ENCODE measurements at places on chromosomes 7 and 10.

GRCh38 chr10:49407552-49408137 lies 11.8 kb upstream of the DRGX start:
- peak; percentile 53 for DNase-seq

DNA sequence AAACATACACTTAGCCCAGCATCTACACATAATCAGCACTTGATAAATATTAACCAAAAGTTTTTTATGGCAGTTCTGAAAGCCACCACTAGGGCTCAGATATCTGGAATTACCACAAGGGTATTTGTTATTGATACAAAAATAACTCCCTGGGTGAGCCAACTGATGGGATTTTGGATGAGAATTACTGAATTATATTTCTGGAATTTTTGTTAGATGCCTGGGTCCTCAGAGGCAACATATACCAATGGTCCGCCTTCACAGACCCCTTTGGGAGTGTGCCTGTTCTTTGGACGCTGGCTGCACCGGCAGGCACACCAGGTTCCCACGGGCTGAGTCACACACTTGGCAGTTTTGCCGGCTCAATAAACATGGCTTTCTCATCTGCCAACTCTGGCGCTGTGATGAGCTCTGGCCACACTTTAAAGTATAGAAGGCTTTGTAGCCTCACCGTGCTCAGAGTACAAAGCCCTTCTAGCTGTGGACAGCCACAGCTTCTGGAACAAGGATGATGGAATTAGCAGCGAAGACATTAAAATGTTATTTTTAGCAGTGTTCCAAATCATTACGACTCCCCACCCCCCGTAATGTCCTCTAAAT lies 24.5 kb upstream of the EEPD1 start:
- DNase-seq, result peak; percentile 90

DNA sequence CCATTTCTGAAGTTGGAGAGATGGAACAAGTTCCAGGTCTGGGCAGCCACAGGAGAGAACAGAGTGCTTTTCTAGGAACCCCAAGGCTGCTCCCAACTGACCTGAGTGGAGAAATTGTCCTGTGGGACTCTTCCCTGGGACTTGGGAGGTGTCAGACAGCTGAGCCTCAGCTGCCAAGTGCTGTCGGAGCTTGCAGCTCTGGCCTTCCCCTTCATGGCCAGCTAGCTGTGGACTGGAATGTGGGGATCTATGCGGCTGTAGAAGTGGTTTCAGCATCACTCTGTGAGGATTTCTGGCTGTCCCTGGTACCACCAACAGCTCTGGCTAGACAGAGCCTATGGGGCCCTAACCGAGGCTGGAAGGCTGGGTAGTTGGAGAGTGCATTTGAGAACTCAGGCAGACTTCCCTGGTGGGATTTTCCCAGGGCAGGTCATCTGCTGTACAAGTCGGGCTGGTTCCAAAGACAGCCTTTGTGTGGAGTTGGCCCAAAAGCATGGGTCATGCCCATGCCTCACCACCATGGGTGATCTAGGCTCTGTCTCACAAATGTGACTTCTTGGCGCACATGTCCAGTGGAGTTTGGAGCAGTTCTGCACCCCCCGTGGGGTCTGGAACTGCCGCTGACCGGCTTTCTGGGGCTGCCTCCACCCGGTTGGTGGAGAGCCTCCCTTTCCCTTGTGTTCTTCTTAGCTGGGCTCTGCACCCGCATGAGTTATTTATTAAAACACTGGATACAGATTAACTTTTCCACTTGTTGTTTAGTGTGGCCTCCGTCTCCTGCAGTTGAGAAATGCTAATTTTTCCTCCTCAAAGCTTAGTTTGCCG lies 10.9 kb downstream of the SUFU start:
- DNase-seq, result no peak

DNA sequence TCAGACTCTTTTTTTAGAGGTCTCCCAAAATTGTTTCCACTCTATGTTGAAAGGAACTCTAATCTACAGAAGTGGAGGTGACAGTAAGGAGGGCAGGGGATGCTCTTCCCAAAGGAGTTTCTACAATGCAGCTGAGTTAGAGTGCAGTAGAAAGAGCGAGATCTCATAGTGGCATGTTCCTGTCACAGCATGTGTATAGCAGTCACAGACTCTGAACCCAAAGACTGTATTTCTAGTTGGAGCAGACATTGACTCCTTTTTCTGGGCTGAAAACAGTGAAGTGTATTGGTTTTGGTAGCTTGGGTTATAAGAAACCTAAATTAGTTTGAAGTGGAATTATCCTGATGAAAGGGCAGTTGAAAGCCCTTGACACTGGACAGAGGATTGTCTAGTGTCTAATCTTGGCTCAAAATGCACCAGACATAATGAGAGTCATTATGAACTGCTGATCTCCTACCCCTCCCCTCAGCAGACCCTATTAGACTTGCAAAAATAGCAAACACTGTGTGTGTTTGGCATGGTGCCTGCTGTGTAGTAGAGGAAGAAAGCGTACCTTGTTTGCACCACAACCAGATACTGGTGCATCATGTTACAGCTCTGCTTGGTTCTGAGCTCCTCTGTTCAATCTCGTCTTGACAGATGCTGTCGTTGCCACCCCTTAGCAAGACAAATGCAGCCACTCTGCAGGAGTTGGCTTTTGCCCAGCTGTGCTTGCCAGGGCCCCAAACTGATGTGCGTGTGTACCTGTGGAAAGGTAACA lies 336.0 kb downstream of the AUTS2 start:
- no peak for DNase-seq

GRCh38 chr7:132825932-132826835 lies 249.9 kb upstream of the PLXNA4 start:
- DNase-seq, result no peak

DNA sequence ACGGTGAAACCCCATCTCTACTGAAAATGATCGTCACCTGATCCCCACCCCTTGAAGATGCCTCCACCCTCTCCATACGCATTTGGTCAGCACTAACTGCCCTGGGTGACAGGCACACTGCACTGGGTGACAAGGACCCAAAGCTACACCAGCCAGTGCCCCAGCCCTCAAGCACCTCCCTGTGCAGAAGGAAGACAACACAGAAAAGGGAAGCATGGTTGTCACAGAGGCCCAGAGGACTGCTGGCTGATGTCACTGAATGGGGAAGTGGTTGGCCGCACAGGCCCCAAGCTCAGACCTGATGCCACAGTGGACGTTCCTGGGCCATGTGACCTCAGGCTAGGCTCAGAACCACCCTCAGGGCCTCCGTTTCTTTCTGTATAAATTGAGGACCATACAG lies 4.2 kb upstream of the PILRA start:
- DNase-seq, result peak; percentile 59

DNA sequence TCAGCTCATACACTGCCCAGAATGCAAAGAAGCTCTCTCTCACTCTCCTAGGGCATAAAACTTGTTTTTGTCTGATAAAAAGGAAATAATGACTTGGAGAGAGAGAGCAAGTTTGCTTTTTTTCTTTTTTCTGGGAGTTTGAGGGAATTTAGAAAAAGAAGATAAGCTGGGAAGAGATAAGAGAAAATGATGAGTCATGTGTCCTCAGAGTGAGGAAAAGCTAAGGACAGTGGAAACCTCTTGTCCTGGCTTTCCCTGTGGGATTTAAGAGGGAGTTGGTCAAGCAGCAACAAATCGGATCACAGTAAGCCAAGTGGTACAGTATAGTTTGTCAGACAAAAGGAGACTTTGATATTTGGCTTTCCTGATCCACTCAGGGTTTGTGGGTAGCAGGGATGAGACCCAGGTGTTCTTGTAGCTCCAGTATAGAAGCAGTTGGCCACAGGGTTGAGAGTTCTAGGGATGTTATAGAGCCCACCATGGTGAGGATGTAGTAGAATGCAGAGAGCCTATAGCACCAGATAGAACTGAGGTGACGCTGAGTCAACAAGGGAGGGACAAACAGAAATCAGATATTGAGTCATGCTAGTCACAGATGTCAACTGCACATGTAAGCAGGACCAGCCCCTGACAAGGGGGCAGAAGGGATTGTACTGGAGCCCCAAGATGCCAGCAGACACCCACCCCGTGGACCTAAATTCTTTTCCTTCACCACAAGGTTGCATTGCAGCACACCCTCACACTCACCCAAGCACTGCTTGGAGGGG lies 219.3 kb upstream of the TAC1 start:
- no peak for DNase-seq

DNA sequence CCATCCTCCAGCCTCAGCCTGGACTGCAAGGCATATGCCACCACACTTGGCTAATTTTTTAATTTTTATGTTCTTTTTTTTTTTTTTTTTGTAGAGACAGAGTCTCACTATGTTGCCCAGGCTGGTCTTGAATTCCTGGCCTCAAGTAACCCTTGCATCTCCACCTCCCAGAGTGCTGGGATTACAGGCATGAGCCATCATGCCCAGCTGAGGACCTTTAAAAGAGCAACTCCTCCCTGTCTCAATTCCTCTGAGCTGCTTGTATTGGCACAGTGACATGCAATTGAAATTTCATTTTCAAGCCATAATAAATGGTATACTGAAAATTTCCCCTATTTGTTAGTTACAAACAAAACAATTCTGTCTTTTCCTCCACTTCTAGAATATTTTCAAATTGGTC lies 19.5 kb downstream of the DNAJB9 start:
- DNase-seq, result no peak

DNA sequence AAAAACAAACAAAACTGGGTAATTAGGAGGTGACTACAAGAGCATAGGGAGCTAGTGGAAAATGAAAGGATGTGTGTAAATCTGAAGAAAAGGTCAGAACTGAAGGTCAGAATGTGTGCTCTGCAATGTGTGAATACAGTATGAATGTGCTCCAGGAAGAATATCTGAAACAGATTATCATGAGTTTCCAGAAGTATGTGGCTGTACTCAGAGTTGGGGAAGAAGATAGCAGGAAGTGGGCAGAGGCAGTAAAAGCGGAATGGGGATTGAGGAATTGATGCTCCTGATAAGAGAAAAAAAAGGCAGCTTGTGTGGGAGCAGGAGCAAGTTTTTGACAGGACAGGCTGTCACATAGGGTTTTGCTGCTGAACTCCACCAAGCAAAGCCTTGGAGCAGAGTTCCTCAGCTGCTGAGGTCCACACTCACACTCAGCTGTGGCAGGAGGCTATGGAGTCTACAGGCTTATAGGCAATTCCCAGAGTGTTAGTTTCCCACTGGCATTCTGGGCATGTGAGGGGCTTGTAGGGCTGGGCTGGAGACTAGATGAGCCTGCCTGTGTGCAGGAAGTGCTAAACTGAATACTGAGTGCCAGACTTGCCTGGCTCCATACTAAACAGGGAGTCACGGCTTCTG lies 22.9 kb downstream of the H2AZ2 start:
- no peak for DNase-seq

DNA sequence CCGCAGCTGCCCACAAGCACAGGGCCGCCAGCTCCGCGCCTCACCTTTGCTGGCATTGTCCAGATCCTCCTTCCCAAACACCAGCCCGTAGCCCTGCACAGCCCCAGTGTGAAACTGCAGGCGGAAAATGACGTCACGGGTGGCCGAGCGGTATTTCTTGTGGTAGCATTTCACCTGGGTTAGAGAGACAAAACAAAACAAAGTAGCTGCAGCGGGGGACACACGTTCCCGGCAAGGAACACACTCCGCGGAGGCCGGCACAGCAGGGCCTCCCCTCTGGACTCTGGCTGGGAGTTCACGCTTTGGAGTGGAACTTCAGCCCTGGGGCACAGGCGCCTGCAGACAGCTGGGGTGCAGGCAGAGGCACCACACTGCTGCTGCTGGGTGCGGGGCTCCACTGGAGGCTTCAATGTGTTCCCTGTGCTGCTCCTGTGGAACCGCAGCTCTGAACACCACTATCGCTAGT lies 181.1 kb downstream of the TNS3 start:
- DNase-seq, result peak; percentile 17

GRCh38 chr7:15561835-15562234 lies at the start of gene AGMO:
Gene AGMO, minus strand, starts transcription at chr7:15562015.
- DNase-seq, result peak; percentile 87

DNA sequence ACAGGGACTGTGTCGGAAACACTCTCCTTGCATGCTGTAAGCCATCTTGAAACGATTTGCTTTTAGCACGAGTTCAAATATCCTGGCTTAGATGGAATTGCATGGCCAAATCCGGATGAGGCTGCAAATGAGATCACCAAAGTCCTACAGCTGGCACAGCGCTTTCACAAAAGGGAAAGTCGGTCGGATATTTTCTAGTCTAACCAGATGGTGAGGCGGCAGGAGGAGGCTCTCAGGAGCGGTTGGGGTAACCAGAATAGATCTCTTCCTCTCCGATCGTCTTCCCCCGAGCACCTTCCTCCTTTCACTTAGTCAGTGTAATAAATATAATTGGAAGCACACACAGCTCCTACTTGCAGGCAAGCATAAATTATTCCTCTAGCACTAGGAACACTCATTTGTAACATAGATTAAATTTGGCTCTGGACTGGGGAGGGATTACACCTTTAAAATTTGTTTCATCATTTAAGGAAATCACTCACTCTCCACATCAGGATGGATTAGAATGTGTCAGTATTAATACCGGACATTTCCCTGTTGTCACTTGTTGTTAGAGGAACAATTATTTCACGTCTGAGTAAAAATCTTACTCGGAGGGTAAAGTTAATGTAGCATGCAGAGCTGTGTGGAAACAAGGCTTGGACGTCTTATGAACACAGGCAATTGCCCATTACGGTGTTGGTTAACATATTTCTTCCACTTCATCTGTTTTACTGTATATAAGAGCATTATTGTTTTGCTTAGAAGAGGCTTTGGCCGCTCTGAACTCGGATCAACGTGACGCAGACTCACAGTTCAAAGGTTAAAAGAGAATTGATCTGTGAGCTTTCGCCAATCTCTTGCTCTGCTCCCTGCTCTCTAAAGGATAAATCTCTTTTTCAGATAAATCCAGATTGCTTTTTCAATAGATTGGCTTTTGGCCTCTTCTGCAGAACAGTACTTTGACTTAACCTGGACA lies 857.9 kb downstream of the TYW1 start:
- no peak for DNase-seq

DNA sequence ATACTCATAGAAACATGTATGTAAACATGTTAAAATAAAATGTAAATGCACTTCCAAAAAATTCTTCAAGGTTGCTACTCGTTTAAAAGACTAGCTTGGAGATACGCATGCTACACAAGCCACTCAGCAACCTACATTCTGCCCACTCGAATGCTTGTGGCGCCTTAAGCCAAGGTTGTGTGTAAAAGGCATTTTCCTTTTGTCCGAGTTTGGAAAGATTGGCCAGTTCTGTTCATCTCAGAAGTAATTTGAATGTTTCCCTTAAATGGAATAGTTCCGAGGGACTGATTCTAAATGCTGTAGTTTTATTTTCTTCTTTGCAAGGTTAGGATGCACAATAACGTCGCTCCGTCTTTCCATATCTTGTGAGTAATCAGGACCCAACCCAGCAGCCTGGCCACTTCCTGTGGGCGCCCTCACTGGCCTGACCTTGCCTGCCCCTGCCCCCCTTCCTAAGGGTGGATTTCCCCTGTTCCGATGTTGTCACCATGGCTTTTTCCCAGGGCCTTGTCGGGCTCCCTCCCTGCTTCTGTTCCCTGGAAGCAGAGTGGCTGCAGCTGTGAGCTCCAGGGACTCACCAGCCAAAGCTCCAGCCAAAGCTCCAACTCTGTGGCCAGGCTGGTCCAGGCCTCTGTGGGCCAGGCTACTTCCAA lies 70.6 kb downstream of the PTPRE start:
- peak; percentile 65 for DNase-seq

DNA sequence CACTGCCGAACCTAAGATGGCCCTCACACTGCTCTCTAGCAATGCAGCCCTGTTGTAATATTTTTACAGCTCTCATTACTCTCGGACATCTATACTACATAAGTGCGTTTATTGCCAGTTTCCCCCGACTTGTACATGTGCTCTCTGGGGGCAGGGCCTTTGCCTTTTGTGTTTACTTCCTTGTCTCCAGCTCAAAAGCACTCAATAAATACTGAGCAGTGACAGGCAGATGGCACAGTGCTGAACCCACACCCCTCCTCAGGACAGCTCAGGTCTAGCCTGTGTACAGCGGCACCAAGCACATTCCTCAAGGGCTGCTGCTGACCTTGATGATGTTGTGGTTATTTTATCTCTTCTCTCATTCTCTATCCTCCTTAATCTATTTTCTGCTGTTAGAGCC lies 68.0 kb upstream of the ELMO1 start:
- DNase-seq, result no peak
